ENCODE measurements at places on chromosomes 6 and 20.

DNA sequence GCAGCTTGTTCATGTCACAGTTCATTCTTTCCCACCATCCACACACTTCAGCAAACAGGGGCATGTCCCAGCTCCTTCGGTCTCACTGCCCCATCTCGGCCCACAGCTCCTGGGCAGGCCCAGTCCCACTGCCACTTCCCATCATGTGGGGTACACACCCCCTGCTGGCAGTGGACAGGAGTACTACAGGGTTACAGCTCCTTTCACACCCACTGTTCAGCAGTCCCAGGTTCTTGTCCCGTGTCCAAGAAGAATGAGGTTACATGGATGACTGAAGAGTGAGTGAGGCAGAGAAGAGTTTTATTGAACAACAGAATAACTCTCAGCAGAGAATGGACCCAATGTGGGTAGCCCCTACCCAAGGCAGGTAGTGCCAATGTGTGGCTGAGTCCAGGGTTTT is 77.8 kb upstream of the SMLR1 start:
- no peak for DNase-seq

- DNase-seq: no peak
Measured at GRCh38 chr6:53805725-53806124, 10.9 kb downstream of the LRRC1 start.

DNA sequence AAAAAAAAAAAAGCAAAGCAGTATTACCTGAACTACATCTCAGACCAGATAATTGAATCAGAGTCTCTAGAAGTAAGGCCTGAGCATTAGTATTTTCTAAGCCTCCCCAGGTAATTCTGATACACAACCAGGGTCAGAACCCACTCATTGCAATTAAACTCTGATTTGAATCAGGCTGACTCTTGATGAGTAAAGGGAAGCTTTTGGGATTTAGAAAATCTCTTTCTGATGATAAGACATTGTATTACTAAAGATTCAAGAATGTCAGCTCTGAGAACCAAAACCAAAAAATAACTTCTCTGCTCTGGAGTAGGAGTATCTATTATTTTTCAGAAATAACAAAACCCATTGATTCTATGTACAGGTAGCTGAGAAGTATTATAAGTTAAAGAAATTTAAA is 100.1 kb upstream of the COL21A1 start:
- DNase-seq: no peak

DNA sequence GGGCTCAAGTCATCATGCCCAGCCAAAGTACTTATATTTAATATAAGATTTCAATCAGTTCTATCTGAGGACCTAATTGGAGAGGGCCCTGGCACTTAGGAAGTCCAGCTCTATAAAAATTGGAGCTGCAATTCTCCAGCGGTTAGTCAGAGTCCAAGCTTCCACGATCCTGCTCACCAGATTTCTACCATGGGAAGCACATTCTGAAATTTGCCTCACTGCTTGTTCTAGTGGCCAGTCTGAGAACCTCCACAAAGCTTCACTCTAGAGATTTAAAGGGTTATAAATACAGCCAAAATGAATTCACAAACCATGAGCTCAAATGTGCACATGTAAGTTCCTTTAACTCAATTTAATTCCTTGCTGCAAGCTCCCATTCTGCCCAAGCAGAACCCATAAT is 33.5 kb downstream of the PNLDC1 start:
- no peak for DNase-seq

- DNase-seq: no peak
Measured at GRCh38 chr6:106637717-106638341, 8.5 kb downstream of the QRSL1 start.

DNA sequence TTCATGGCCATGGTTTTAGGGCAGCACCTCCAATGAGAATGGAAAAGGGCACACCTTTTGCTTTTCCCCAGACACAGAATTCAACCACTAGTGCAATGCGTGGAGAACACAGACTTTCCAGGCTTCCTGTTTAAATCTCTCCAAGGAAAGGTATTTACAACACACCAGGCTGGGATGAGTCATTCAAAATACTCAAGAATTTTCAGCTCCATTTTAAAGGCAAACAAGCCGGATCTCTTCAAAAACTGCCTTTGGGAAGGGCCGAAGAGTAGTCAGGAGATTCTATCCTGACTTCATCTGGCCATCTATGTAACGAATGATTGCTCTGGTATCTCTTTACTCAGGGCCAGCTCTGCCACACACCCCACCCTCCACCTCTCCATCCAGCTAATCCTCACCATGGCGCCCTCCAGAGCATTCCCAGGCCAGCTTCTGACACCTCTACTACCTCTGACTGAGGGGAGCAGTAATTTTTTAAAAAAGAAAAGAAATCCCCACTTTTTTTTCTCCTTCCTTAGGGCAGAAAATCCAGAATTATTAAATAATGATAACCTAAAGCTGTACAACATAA is 254.6 kb downstream of the LY86 start:
- no peak for DNase-seq

DNA sequence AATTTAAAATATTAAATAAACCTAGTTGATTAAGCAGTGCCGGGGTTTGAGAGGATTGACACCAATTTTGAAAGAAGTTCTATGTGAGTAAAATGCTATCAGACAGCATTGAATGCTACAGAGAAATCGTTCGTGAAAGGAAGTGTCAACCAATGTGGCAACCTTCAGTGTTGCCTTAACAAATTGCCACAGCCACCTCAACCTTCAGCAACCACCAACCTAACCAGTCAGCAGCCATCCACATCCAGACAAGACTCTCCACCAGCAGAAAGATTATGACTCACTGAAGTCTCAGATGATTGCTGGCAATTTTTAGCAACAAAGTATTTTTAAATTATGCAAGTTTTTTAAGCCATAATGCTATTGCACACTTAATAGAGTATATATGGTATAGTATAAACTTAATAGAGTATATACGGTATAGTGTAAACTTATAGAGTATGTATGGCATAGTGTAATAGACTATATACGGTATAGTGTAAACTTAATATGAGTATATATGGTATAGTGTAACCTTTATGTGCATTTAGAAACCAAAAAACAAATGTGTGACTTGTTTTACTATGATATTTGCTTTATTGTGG is 65.3 kb upstream of the ID4 start:
- DNase-seq: no peak

DNA sequence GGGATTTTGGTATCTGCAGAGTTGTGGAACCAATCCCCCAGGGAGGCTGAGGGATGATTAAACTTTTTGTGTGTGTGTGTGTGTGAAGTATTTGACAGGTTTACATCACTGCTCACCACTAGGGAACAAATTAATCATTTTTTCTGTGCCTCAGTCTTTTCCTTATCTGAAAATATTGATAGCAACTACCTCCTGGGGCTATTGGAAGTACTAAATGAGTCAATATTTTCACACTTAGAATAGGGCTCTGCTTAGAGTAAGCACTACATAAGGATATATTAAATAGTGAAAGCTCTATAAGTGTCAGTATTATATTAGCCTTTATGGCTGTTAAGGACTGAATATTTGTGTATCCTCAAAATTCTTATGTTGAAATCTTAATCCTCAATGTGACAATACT is 155.2 kb upstream of the UST start:
- DNase-seq: no peak

- DNase-seq: no peak
Measured at GRCh38 chr6:79778816-79779215, 147.7 kb downstream of the SH3BGRL2 start.

DNA sequence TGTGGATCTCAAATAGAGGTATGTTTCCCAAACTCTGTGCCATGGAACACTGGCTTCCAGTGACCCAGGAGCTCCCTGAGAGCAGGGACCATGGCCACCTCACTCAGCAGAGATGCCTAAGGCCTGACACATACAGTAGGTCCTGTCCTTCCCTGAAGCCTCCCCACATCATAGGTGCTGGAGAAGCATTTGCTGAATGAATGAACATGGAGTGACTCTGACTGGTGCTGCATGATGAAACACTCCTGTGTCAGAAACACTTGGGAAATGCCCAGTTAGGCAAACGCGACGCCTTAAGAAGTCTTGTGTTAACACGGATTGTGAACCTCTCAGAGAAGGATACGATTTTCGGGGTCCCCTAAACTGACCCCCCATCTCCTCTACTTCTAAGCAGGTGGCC is 14.3 kb downstream of the SLA2 start:
- DNase-seq: no peak

DNA sequence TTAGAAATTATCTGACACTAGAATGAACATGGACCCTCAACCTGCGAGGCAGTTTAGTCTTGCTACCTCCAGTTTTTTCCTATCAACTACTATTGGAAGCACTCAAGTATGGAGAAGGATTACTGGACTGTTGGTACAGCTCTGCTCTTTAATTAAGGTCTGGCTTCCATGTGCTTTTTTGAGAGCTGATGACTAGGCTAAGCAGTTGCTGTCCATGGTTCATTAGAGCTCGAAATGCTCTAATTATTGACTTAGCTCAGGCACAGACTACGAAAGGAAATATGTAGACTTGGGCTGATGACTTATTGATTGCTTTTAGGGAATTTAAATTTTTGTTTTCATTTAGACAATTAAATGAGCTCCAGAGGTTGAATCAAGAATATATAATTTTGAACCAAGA is 1281.6 kb downstream of the HACE1 start:
- DNase-seq: no peak

GRCh38 chr6:133973109-133973971 is 20.3 kb downstream of the TBPL1 start:
- DNase-seq: no peak

DNA sequence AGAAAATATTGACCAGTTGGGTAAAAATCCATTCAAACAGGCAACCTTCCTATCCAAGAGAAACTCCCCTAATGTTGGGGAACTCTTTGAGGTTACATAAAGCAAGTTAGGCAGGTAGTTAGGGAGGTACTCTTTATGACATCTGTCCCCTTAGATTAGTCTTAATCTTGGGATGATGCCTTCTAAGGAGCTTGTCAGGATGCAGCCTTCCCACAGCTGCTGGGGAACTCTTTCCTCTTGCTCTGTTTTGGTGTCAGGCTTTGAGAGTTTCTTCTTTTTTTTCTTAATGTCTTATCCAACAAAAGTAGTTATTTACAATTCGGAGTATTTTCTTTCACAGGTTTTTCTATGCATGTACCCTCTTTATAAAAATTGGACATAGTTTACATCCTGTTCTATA is 194.8 kb downstream of the CDKAL1 start:
- DNase-seq: no peak

GRCh38 chr6:18021166-18021850 is 33.9 kb upstream of the KIF13A start:
- DNase-seq: no peak

GRCh38 chr20:50056951-50057713 is 55.8 kb downstream of the UBE2V1 start:
- no peak for DNase-seq

GRCh38 chr20:33132513-33133372 is 35.2 kb upstream of the BPIFA2 start:
- no peak for DNase-seq
